AG08396 (cell line): ENCODE measurements at places on chromosomes 7 and 10.

DNA sequence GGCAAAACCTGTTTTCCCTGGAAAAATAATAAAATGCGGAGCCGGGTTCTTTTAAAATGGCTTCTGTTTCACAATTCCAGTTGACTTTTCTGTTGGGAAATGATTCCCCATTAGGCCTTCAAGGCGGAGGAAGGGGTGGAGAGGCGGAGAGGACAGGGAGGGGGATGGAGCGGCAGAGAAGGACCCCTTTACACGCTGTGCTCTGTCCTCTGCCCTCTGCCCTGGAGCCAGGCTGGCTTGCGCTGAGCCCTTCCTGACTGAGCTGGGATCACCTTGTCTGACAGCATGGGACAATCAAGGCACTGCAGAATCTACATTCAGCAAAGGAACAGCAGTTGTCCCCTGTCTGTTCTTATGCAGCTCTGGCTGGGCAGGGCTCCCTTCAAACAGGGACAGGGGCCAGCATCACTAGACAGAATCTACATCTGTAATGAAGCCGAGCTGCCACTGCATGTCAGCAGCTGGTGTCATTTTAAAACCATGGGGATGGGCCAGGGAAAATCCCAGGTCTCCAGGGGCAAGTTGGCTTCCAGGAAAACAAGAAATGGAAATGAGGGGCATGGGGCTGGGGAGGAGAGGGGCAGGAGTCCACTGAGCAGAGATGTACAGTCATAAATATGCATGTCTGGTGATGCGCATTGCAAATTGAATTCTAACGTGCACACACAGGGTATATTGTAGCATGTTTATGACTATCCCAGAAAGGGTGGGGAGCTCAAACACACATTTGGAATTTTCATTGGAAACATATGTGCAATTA is 120.0 kb downstream of the MKX start:
- no peak for DNase-seq

- DNase-seq = no peak
Measured at GRCh38 chr10:78759456-78760120, 309.2 kb upstream of the ZMIZ1 start.

DNA sequence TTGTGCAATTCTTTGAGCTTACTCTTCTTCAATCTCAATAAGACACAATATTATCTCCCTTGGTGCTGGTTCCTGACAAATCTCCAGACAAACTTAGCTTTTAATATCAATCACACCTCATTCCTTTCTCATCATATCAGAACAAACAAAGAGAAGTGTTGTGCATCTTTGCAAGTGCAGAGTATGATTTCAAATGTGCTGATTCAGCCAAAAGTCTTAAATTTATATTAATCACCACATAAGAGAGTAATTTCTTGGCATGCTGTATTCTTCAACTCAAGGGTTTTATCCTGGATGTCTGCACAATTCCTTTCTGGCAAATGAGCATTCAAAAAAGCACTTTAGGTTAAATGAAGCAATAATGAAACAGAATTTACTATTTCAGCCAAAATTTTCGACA is 877.8 kb downstream of the ANKRD7 start:
- no peak for DNase-seq

DNA sequence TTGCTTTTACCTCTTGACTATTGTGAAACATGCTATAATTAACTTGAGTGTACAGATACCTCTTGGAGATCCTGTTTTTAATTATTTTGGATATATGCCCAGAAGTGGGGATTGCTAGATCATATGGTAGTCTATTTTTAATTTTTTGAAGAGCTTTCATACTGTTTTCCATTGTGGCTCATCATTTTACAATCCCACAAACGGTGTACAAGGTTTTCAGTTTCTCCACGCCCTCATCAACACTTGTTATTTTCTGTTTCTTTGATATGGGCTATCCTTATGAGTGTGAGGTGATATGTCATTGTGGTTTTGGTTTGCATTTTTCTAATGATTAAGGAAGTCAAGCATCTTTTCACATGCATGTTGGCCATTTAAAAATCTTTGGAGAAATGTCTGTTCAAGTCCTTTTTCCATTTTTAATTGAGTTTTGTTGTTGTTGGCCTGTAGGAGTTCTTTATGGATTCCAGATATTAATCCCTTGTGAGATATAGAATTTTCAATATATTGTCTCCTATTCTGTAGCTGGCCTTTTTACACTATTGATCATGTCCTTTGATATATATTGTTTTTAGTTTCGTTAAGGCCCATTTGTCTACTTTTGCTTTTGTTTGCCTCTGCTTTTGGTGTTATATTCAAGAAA is 7.5 kb downstream of the AGK start:
- no peak for DNase-seq

DNA sequence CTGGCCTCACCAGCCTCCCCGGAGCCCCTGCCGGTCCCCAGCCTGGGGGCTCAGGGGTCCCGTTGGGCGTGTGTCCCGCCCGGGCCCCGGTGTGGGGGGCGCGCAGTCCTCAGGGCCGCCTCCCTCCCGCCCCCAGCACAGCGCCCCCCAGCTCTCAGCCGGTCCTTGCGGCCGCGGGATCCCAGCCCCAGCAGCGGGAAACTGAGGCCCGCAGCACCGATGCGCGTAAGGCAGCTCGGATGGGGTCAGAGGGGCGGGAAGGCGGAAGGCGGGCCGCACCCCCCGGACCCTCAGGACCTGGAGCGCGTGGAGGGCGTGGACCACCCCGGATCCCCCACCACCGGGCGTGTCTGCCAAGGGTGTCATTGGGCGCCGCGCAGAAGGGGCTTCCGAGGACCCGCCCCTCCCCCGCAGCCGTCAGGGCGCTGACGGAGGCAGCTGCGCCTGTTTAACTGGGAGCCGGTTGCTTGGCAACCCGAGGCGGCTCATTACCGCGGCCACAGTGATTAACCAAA is 14.9 kb downstream of the UNCX start:
- peak; percentile 67 for DNase-seq

GRCh38 chr7:115047958-115048720 is 126.2 kb downstream of the MDFIC start:
- peak; percentile 7 for DNase-seq

DNA sequence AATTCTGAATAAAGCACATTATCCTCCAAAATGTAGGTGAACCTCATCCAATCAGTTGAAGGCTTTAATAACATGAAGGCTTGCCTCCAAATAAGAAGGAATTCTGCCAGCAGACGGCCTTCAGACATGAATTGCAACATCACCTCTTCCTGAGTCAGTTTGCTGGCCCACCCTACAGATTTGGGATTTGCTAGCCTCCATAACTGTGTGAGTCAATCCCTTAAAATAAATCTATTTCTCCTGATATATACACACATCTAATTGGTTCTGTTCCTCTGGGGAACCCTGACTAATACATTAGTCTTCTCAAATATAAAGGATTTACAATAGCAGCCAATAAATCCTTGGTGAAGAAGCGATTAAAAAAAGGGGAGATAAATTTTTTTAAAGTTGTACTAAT is 34.8 kb upstream of the OSBPL3 start:
- peak; percentile 76 for DNase-seq
